Muscle of leg (tissue), 16 donors: ENCODE measurements at places on chromosomes 16 and 17. TPM values are rescaled to one million over a fixed set of nuclear protein-coding genes. Genes with fewer than 3 reads are reported as not detected.

Gene ASB16
- 13.6 TPM for polyA plus RNA-seq

DNA sequence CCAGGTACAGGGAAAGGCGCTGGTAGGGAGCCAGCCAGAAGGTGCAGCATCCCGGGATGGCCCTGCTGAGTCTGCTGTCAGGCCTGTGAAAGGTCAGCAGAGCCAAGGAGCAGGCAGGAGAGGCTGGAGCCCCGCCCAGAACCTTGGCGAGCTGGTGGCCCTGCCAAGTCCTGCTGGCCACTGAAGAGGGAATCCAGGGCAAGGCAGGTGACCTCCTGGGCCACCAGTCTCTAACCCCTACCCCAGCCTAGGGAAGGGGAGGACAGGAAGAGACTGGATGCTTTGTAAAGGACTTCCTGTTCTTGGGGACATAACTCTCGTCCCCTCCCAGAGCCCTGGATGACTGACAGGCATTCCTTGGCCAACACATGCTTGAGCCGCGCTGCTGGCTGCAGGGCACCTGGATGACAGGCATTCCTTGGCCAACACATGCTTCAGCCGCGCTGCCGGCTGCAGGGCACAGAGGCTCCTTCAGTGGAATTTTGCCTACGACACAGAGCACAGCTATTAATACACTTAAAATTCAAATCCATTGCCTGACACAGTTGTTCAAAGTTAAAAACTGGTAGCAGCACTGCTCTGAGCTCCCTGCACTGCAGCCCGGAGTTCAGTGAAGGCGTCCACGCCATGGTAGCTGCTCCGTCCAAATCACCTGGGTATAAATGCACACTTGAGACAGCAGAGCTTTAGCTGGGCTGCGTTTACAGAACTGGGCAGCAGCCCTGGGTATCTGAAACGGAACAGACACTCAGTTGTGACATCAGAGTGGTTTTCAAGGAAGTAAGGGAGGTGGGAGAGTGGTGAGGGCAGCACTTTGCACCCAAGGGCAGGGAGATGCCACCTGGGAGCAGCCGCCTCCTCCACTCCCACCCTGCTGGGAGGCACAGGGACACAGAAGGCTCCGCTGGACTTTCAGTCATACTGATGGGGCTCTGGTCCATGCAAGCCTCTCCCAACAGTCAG lies 2.0 kb upstream of the BRICD5 start:
- peak overlapping the region; percentile 69 for H3K27ac ChIP-seq
- peaks cover 50% of the 10 kb centered on the region for H3K4me1 ChIP-seq
- H3K4me3 ChIP-seq: peak overlapping the region; percentile 47
- H3K36me3 ChIP-seq: peaks cover 32% of the 10 kb centered on the region
- DNase-seq: peak; percentile 74
- H3K27me3 ChIP-seq: no peaks in the 10 kb centered on the region

GRCh38 chr17:49588312-49588711 lies 12.6 kb downstream of the NXPH3 start:
- no peak overlapping the region for H3K4me3 ChIP-seq
- H3K27me3 ChIP-seq: no peaks in the 10 kb centered on the region
- H3K4me1 ChIP-seq: no peaks in the 10 kb centered on the region
- no peak for DNase-seq

Gene BRICD5
- 3.9 TPM for polyA plus RNA-seq

GRCh38 chr17:77332034-77332971 lies 191.5 kb downstream of the SEC14L1 start:
- no peaks in the 10 kb centered on the region for H3K27me3 ChIP-seq
- peak; percentile 3 for DNase-seq
- H3K4me1 ChIP-seq: peaks cover 11% of the 10 kb centered on the region
- no peaks in the 10 kb centered on the region for H3K36me3 ChIP-seq

DNA sequence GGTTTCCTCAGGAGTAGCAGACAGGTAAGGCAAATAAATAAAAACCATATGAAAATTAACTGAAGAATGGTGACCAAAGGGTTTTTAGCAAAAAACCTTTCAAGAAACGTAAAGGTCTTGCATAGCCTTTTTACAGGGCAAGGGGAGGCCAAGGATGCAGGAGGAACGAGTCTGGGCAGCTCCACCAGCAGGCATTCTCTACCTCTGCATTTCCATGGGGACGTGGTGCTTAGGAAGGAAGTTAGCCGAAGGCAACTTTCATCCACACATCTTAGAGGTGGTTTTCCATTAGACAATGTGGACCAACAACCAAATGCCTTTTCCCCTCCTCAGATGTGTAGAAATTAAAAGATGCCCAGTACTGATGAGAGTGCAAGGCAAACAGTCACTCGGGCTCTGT lies 20.7 kb downstream of the TOM1L2 start:
- no peak overlapping the region for H3K27ac ChIP-seq
- H3K4me3 ChIP-seq: no peak overlapping the region
- DNase-seq: no peak
- no peaks in the 10 kb centered on the region for H3K36me3 ChIP-seq
- no peaks in the 10 kb centered on the region for H3K27me3 ChIP-seq
- no peaks in the 10 kb centered on the region for H3K4me1 ChIP-seq

Gene C16orf74
- polyA plus RNA-seq: 1.2 TPM

DNA sequence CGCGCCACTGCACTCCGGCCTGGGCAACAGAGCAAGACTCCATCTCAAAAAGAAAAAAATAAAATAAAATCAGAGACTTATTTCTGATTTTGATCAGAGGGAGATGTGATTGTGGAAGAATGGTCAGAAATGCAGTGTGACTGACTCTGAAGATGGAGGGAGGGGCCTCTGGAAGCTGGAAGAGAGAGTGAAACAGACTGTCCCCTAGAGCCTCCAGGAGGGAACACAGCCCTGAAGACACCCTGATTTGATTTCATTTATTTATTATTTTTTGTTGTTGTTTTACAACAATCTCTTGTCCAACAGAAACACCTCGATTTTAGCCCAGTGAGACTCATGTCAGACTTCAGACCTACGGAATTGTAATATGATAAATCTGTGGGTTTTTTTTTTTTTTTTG lies 26.1 kb downstream of the BCL7C start:
- no peaks in the 10 kb centered on the region for H3K27me3 ChIP-seq
- DNase-seq: no peak
- no peak overlapping the region for H3K4me3 ChIP-seq
- H3K27ac ChIP-seq: no peak overlapping the region
- no peaks in the 10 kb centered on the region for H3K4me1 ChIP-seq

Gene TM4SF5
- polyA plus RNA-seq: not detected

Gene OR4D1
- polyA plus RNA-seq: not detected

GRCh38 chr17:77581480-77581879 lies 377.0 kb upstream of the TNRC6C start:
- DNase-seq: no peak
- H3K27ac ChIP-seq: no peak overlapping the region
- H3K4me1 ChIP-seq: no peaks in the 10 kb centered on the region
- no peaks in the 10 kb centered on the region for H3K36me3 ChIP-seq

DNA sequence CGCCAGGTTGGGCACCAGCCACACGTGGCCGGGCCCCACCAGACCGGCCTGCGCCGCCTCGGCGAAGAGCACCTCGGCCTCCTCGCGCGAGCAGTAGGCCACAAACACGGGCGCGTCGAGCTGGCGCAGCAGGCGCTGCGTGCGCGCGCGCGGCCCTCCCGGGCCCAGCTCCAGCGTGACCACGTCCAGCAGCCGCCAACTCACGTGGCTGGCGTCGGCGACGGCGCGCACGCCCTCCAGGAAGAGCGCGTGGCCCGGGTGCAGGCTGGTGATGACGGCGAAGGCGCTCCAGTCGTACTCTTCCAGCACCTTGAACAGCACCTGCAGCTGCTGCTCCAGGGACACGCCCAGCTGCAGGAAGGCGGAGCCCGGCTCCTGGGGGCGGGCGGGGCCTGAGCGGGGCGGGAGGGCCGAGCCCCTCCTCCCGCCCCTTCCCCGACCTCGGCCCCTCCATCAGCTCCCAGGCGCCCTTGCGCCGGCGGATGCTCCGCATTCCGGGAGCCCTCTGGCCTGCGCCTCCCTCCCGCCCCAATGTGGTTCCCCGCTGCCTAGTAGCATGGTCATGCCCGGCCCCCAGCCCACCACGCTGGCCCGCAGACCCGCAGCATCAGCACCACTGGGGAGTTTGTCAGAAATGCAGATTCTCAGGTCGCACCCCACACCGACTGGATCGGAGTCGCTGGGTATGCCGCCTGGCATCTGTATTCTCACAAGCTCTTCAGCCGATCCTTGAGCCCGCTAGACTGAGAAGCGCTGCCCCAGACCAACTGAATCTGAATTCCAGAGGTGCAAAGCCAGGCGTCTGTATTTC lies 7.2 kb downstream of the GRIN2C start:
- no peak for DNase-seq
- peaks cover 69% of the 10 kb centered on the region for H3K27me3 ChIP-seq
- no peak overlapping the region for H3K27ac ChIP-seq

GRCh38 chr16:89646270-89646669 lies 11.2 kb downstream of the CHMP1A start:
- H3K4me3 ChIP-seq: no peak overlapping the region
- H3K4me1 ChIP-seq: no peaks in the 10 kb centered on the region
- no peak overlapping the region for H3K27ac ChIP-seq
- H3K36me3 ChIP-seq: peaks cover 54% of the 10 kb centered on the region
- no peak for DNase-seq

- H3K27ac ChIP-seq: peak overlapping the region; percentile 59
- H3K4me1 ChIP-seq: peaks cover 21% of the 10 kb centered on the region
- H3K27me3 ChIP-seq: no peaks in the 10 kb centered on the region
Observed at GRCh38 chr16:57115514-57116182, 23.3 kb downstream of the CPNE2 start.

DNA sequence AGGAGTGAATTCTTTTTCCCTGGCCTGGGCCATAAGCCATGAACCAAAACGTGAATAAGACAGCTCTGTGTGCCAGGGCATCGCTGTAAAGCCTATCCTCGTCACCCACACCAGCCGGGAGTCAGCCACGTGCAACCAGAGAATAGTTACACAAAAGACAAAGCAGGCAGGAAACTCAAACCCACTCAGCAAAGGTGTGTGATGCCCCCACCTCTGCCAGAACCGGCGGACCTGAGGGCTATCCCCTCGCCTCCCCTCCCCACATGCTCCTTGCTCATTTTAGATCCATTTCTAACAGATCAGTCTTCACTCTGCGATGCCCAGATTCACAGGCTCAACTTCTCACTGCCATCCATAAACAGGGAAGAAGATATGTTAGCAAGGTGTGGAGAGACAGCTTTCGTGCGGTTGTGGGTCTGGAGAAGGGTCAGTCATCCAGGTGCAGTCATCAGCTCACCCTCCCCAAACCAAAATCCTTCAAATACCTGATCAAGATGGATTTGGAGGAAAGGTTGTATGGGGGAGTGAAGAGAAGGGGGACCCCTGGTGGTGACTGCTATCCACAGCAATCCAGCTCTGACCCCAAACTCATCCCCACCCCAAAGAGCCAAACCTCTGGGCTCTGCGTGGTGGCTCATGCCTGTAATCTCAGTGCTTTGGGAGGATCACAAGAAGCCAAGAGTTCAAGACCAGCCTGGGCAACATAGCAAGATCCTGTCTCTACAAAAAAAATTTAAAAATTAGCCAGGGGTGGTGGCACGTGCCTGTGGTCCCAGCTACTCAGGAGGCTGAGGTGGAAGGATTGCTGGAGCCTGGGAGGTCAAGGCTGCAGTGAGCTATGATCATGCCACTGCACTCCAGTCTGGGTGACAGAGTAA lies 219.2 kb downstream of the C16orf78 start:
- no peak overlapping the region for H3K27ac ChIP-seq
- no peaks in the 10 kb centered on the region for H3K36me3 ChIP-seq
- H3K4me3 ChIP-seq: no peak overlapping the region

DNA sequence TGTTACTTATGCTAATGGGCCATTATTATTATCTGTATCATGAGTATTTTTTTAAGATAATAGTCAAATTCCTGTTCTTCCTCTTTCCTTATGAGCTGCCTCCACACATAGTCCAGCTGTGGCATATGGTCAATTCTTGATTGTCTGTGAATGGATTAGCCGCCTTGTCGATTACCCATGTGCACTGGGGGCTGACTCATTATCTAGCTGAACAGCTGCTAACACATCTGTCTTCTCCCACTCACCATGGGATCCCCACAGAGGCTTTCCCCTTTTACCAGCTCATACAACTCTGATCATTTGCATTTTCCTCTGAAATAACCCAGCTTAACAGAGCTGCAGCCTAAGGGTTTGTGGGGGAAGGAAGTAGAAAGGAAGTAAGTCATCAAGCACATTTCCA lies 915.0 kb downstream of the CDH11 start:
- H3K4me1 ChIP-seq: no peaks in the 10 kb centered on the region
- H3K36me3 ChIP-seq: no peaks in the 10 kb centered on the region
- no peaks in the 10 kb centered on the region for H3K27me3 ChIP-seq
- H3K4me3 ChIP-seq: no peak overlapping the region

DNA sequence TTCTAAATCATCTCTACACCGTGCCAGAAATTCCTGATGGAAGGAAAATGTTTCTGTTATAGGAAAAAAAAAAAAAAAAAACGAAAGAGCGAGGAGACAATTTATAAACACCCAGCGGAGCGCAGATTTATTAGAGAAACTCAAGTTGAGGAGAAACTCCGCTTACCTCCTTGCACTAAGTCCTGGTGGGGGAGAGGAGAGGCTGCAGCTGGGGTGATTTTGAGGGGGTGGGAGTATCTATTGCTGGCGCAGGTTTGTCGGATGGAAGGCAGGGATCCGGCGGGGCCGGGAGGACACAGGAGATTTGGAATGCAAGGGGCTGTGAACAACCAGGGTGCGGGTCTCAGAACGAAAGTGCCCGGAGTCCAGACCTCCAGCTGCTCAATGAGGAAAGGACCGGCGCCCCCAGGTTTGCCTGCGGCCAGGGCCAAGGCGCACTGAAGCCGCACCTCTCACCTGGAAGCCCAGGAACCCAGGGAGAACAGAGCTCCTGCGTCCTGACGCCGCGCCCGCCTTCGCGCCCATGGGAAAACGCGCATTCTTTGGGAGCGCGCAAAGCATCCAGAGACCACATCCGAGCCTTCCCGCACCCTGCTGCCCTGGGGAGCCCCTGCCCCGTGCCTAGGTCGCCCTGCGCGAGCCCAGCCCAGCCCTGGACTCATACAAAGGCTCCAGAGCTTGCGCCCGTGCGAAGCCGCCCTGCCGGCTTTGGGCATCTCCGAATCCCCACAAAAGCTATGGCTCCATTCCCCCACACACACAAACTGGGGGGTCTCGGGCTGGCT lies 2.6 kb upstream of the HOXB8 start:
- H3K27me3 ChIP-seq: peaks cover 100% of the 10 kb centered on the region
- H3K36me3 ChIP-seq: no peaks in the 10 kb centered on the region
- H3K4me3 ChIP-seq: no peak overlapping the region
- H3K4me1 ChIP-seq: peaks cover 17% of the 10 kb centered on the region

DNA sequence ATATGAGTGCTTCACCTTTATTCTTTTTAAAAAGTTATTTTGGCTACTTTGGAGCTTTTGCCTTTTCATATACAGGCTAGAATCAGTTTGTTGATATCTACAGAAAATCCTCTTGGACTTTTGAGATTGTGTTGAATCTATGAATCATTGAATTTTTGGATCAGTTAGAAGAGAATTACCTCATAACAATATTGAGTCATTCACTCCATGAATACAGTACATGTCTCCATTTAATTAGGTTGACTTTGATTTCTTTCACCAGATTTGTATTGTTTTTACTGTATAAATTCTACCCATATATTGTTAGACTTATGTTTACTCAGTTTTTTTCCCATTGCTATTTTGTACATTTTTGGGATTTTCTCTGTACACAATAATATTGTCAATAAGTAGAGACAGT lies 54.4 kb downstream of the TAOK1 start:
- no peaks in the 10 kb centered on the region for H3K27me3 ChIP-seq
- no peaks in the 10 kb centered on the region for H3K4me1 ChIP-seq
- DNase-seq: no peak
- peaks cover 2% of the 10 kb centered on the region for H3K36me3 ChIP-seq

GRCh38 chr17:70091005-70091568 lies 16.1 kb downstream of the KCNJ16 start:
- H3K27ac ChIP-seq: no peak overlapping the region
- no peaks in the 10 kb centered on the region for H3K36me3 ChIP-seq
- DNase-seq: no peak
- no peaks in the 10 kb centered on the region for H3K27me3 ChIP-seq
- H3K4me3 ChIP-seq: no peak overlapping the region

- H3K4me3 ChIP-seq: no peak overlapping the region
- H3K4me1 ChIP-seq: peaks cover 20% of the 10 kb centered on the region
- no peaks in the 10 kb centered on the region for H3K27me3 ChIP-seq
- no peaks in the 10 kb centered on the region for H3K36me3 ChIP-seq
Observed at GRCh38 chr16:81539009-81539758, 94.6 kb downstream of the CMIP start.
